ENCODE measurements at places on chromosomes 11 and 22.

DNA sequence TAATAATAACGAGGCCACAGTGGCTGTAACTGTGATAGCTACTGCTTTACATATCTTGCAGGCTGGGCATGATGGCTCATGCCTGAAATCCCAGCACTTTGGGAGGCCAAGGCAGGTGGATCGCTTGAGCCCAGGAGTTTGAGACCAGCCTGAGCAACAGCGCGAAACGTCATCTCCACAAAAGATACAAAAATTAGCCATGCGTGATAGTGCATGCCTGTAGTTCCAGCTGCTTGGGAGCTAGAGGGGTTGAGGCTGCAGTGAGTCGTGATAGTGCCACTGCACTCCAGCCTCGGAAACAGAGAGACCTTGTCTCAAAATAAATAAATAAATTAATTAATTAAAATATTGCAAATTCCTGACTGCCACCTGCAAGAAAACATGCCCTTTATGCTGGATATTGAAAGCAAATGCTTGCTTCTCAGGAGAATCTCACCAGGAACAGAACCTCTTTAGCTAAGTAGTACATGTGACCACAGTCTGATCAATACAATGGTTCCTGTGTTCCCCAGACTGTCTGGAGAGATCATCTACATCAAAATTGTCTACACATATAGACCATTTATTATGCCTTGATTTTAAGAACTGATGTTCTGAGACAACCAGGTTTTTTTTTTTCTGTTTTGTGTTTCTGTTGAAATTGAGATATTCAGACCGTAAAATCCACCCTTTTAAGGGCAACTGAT, 6.3 kb downstream of the ZBTB3 start:
- no peak for DNase-seq

- no peak for DNase-seq
Measured at GRCh38 chr11:115480611-115481010, 23.6 kb downstream of the CADM1 start.

- peak; percentile 88 for DNase-seq
Measured at GRCh38 chr11:34339149-34340064, 18.4 kb downstream of the ABTB2 start.

DNA sequence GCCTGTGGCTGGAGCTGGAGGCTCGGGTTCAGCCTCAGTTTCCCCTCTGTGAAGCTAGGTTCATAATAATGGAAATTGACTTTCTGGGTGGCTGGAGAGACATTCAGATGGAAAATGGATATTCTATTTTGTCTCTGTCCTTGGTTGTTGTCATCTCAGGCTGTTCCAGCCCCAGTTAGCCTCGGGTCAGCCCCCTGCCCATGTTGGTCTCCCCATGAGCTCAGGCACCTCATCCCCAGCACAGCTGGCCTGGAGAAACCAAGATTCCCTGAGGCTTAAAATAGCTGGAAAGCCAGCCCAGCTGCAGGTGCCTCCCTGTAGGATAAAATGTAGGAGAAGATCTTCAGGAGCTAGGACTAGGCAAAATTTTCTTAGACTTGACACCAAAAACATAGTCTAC, 129.5 kb downstream of the MED15 start:
- no peak for DNase-seq

DNA sequence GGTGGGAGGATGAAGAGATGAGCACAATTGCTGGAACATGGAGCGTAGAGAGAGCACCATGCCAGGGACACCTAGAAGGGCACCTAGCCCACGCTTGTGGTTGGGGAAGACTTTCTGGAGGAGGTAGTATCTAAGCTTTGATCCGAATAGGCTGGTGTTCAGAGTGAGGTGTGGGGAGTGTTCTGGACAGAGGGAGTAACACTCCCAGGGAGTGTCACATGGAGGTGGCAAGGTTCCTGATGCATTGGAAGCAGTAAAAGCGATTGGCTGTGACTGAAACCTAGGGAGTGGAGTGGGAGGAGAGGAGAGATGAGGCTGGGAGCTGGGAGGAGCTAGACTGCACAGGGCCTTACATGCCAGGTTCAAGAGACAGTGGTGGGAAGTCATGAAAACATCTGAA, 188.0 kb upstream of the NCAM1 start:
- DNase-seq = no peak

- no peak for DNase-seq
Measured at GRCh38 chr11:5618807-5619206, 6.0 kb upstream of the TRIM34 start.

DNA sequence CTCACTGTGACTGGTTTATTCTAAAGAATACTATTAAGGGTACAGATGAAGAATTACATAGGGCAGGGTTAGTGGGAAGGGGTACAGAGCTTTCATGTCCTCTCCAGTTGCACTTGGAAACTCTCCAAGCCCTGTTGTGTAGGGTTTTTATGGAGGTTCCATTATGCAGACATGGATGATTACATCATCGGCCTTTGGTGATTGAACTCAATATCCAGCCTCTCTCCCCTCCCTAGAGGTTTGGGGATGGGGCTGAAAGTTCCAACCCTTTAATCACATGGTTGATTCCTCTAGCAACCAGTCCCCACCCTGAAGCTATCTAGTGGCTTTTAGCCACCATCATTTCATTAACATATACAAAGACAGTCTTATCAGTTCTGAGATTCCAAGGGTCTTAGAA, 472.6 kb downstream of the BUD13 start:
- no peak for DNase-seq

- no peak for DNase-seq
Measured at GRCh38 chr11:63877658-63878241, 38.8 kb downstream of the MARK2 start.

GRCh38 chr11:45173064-45173463, 26.6 kb downstream of the PRDM11 start:
- no peak for DNase-seq

GRCh38 chr11:14423633-14424032, 64.7 kb upstream of the RRAS2 start:
- DNase-seq = peak; percentile 68

DNA sequence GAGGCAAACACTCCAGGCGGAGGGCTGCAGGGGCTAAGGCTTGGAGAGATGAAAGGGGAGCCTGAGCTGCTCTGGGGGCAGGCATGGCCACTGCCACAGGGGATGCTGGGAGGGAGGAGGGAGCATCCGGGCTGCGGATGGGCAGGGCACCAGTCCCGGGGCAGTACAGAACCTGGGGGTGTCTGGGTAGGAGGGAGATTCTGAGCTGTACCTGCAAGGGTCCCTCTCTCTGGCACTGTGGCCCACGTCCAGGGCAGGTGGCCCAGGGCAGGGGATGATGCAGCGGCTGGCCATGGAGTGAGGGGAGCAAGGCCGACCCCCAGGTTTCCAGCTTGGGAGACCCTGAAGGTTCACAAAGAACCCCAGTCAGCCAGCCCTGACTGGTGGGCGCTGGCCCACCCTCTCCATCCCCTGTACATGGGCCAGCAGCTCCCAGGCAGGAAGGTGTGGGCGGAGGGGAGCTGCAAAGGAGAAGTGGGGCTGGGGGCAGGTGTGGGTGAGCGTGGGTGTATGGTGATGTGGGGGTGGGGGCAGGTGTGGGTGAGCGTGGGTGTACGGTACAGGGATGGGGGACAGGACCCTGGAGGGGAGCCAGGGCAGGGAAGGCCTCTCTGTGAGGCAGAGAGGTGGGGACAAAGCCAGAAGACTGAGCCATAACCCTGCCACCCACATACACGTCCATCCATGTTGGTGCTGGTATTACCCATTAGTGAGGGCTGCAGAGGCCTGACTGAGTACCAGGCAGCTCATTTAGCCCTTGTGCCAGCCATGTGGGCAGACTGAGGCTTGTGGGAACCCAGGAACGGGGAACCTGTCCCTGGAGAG, 2.2 kb upstream of the TNFRSF13C start:
- no peak for DNase-seq

GRCh38 chr11:61961570-61962212, 5.7 kb downstream of the FTH1 start:
- no peak for DNase-seq

DNA sequence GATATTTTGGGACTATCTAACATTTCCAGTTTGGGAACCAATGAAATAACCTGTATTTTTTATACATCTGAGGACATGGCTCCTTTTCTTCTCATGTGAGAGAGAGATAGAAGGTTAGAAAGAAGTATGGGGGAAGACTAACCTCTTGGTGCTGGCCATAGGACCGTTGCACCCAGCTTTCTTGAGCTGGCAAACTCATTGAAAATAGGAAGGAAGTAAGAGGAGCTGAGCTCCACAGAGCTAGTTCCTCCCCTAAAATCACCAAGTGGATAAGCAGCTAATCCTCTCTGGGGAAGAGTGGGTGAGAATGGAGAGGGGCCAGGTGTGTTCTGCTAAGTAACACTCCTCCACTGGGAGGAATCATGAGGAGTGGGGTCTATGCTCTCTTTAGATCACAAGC, 387.4 kb upstream of the CADM1 start:
- DNase-seq = peak; percentile 57

- peak; percentile 36 for DNase-seq
Measured at GRCh38 chr22:44735518-44736428, 16.6 kb upstream of the ARHGAP8 start.

- no peak for DNase-seq
Measured at GRCh38 chr22:17436981-17437412, 67.7 kb downstream of the CECR2 start.

- DNase-seq = no peak
Measured at GRCh38 chr11:62137276-62137861, 13.6 kb downstream of the INCENP start.

DNA sequence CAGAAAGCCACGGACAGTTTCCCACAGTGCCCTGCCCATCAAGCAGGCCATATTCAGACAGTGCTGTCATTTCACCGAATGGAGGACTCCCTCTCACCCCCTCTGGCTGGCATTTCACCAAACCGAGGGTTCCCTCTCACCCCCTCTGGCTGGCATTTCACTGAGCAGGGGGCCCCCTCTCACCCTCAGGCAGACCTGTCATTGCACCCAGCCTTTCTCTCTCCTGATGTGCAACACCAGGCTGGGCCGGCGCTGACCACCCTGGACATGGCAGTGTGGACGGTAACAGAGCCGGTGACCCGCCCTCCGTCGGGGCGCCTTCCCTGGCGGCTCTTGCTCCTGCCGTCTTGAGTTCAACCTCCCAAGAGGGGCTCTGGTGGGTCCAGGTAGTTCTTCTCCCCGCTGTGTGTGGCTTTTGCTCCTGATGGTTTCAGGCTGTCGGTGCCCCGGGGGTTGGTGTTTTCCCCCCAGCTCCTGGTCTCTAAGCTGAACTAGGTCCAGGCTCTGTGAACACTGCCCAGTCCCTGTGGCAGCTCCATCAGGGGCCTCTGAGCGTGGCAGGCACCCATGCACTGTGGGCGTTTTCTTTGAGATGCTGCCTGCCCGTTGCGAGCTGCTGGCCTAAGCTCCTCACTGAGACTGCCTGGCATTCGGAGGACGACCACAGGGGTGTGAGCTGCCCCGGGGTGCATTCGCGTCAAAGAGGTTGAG, 46.9 kb downstream of the SMIM38 start:
- DNase-seq = no peak

- DNase-seq = no peak
Measured at GRCh38 chr11:44797886-44798606, 71.3 kb downstream of the TSPAN18 start.

- DNase-seq = peak; percentile 68
Measured at GRCh38 chr11:44221992-44222391, 87.9 kb downstream of the ALX4 start.

- DNase-seq = peak; percentile 69
Measured at GRCh38 chr22:42649246-42650099, at the start of gene CYB5R3. Gene CYB5R3 (minus strand): TSS chr22:42649392. CDS start chr22:42649315, 77 bp downstream.

- no peak for DNase-seq
Measured at GRCh38 chr22:27749597-27750225, 51.8 kb downstream of the MN1 start.

GRCh38 chr11:118003456-118003855, 17.3 kb downstream of the IL10RA start:
- no peak for DNase-seq

- DNase-seq = no peak
Measured at GRCh38 chr11:113331441-113331840, 17.1 kb downstream of the TTC12 start.

- no peak for DNase-seq
Measured at GRCh38 chr22:25764270-25765015, 22.5 kb downstream of the MYO18B start.

- peak; percentile 34 for DNase-seq
Measured at GRCh38 chr11:65288706-65289536, 25.7 kb upstream of the CDC42EP2 start.

DNA sequence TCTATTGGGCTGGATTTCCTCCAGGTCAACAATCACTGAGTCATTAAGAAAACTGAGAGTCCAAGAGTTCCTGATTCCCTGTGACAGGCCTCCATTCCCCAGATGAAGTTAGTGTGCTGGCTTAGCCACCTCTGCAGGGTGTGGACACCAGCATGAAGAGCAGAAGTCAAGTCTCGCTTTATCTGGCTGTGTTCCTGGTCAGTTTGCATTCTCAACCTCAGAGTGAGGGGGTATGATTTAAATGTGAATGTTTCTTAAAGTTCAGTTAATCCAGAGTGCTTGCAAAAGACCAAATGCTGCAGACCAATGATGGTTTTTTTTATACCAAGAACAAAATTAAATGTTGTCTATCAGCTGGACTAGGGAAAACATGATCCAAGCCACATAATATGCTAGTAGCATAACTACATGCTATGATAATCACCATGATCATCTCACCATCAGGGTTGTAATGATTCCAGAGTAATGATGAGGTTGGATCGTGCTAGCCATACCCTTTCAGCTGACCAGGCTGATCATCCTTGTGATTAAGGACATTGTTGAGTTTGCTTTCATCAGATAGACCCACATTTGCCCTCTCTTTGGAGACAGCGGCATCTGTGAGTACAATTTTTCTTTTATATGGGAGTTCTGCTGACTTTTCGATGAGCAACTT, 145.8 kb upstream of the ARHGAP20 start:
- no peak for DNase-seq

GRCh38 chr22:21902296-21903087, 35.0 kb upstream of the MAPK1 start:
- no peak for DNase-seq

DNA sequence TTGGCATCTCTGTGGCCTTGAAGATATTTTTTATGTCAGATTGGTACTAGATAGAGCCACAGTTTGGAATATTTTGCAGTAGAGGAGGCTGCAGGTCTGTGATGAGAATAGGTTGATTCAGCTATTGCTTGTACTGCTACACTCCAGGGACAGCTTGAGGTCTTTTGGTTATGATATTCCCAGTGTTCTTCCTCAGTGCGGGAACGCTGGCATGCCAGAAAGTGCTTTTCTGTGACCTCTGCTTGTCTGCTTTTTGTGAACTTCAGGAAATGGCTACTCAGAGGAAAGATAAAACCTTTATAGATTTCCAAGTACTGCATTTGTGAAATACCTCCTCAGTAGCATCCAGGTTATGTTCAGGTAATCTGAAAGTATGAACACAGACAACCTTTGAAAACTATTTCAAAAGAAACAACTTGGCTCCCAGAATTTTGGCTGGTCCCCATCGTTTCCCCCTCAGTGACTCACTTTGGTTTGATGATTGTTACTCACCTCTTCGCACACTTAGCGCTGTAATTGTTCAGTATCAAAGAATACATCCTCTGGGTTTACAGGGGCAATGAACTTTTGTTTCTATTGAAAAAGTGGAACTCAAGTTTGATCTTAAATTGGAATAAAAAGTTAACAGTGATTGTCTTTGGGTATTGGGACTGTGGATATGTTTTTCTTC, 191.4 kb downstream of the HIPK3 start:
- DNase-seq = no peak

- no peak for DNase-seq
Measured at GRCh38 chr11:64366751-64367150, 7.8 kb downstream of the RPS6KA4 start.
